Inflammatory macrophage (primary cell): ENCODE measurements at places on chromosomes 7 and 10.

DNA sequence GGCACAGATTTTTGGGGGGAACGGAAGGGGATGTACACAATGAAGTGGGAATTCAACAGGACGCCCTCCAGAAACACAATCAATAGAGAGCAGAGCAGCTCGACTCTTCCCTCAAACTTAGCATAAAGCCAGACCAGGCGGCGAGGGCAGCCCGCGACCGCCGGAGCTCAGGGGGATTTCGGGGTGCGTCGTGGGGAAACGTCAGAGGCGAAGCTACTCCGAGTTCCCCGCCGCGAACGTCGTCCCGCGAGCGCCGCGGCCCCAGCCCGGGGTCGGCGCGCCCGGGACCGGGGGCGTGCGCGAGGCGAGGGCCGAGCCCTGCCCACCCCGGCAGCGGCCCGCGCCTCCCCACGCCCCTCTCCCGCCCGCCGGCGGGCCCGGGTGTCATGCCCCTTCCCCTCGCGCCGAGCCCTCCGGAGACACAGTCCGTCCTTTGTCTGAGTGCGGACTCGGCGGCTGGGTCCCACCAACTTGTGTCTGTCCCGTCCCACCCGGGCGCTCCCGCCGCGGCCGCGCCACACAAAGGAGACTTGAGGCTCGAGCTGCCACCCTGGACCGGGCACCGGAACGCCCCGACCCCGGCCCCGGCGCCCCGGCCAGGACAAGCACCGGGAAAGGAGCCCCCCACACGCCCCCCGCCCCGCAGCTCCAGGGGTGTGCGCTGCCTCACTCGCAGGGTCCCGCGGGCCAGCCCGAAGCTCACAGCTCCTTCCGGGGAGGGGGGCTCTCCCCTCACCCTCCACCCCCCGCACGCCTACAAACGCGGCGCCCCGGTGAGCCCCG, 634 bp downstream of the EZH2 start:
- DNase-seq = no peak

GRCh38 chr10:113267619-113268562, 285.0 kb upstream of the HABP2 start:
- DNase-seq = peak; percentile 58

- no peak for DNase-seq
These were observed 669.8 kb upstream of the POT1 start for GRCh38 chr7:125599387-125599786.

DNA sequence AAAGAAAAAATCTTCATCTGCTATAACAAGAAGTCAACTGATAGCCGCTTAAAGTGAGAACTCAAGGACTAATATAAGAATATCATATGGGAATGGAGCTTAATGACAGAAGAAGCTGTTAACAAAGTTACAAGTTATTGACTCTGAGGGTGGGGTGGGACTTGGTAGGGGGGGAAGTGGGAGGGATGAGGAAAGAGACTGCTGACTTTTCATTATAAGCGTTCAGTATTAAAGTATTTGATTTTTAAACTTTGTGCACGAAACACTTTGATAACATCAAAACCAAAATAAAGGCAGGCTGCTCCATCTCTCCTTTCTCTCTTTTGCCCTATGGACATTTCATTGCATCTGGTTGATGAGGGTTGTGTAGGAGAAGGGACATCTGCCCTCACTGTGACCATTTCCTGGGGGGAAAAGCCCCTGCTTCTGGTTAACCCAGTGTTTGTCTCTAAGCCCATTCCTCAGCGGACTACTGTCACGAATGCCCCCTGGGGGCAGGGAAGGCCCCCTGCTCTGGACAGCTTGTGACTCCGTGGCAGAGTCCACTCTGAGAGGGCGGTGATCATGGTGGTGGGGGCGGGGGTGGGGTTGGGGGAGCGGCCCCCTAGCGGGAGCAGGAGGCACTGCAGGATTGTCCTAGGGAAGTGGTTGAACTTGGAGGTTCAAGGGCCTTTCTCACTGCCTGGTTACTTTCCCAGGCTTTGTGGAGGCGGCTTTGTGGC, 17.4 kb downstream of the SLC13A4 start:
- DNase-seq = peak; percentile 23

DNA sequence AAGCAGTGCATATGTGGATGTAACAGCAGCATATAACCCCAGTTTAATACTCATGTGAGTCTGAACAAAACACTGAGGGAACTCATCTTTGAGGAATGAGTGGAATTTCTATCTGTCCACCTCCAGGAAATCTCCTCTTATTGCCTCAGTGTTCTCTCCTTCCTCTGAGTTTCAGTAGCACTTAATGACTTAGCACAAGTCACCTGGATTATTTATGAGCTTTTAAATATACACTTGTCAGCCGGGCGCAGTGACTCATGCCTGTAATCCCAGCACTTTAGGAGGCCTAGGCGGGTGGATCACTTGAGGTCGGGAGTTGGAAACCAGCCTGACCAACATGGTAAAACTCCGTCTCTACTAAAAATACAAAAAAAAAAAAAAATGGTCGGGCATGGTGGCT, 4.3 kb downstream of the LRRC20 start:
- no peak for DNase-seq

DNA sequence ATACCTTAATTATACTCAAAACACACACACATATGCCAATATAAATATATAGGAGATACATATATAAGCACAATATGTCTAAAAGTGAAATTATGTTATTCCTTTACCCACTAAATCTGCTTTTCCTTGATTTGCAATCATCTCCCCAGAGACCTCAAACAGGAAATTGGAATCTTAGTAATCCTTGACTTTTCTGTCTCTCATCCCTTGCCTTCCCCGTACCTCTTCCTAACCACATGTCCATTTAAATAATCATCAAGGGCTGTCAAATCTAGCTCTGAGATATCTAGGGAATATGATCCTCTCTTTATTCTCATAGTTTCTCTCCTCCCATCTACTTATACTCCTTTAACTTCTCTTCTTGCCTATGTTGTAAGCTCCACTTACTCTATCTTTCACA, 336.6 kb downstream of the HGF start:
- DNase-seq = no peak

- no peak for DNase-seq
These were observed 19.3 kb downstream of the VWA2 start for GRCh38 chr10:114258274-114258840.

DNA sequence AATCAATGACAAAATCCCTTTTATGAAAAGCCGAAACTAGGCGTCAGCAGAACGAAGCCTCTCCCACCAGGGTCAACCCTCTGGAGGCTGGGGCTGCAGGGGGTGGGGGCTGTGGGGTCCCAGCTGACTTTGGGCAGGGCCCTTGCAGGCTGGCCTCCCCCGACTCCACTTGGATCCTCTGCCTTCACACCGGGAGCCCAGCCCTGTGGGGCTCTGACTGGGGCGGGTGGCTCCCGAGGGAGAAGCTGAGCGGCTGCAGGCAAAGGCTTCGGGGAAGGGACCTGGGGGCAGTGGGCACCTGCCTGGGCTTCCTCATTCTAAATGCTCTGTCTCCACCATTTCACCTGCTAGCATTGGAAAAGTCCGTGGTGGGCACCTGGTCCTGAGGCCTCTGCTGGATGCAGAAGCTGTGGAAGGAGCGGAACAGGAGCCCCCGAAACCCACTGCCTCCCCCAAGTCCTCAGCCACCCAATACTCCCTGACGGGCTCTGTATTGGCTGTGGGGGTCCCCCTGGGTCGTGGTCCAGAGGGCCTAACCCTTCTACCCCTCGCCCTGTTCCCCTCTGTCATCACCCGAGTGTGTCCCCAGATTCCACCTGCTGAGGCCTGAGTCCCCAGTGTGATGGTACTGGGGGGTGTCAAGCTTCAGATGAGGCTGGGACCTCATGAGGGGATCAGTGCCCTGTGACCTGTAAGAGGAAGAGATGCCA, 108.6 kb downstream of the DNAJB6 start:
- no peak for DNase-seq

GRCh38 chr7:84841809-84842208, 345.0 kb downstream of the SEMA3D start:
- no peak for DNase-seq

DNA sequence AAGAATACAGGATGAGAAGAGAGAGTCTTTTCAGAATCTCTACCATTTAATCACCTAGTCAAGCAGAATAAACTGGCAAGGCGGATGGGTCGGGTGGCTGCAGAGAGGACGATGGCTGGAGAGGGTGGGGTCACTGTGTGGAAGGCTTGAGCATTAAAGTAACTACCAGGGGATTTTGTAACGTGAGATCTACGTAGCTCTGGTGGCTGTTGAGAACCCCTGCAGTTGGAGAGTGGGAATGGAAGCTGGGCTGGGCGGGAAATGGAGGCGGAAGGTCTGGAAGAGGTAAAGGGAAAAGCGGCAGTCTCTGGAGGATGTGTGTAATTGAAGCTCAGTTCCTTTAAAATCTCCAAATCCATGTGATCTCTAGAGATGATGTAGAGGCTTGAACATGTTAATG, 135.0 kb downstream of the GATA3 start:
- DNase-seq = no peak

DNA sequence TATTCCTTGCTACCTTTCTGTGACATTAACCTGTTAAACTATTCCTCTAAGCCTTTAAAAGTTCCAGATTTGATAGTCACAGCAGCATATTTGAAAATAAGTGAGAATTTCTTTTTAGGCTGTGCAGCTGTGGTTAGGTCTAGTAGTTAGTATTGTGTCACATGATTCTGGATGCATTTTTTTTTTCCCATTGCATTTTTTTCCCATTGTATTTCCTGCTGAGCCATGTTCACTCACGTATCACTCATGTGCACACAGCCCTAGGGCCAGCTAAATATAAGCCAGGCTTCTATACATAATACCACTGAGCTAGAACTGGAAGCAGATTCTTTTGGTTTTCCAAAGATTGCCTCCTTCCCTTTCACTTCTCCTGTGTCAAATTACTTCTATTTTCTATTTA, 37.4 kb downstream of the DNAJC9 start:
- no peak for DNase-seq

DNA sequence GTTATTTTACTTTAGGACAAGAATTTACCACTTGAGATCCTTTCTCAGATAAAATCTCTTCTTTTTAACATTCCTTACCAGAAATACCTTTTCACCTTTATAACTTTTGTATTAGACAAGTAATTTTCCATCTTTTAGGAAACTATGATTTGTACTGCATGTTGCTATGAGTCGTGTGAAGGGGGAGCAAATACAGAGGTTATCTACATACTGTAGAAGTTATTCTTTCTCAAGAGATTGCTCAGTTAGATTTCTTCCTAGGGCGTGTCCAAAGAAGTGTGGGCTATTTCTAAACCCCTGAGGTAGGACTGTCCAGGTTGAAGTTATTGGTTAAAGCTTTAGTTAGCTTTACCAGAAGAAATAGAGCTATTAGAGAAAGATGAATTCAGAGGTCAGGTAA, 30.2 kb upstream of the ARHGAP12 start:
- no peak for DNase-seq

GRCh38 chr10:90960355-90960814, 39.5 kb upstream of the ANKRD1 start:
- no peak for DNase-seq

DNA sequence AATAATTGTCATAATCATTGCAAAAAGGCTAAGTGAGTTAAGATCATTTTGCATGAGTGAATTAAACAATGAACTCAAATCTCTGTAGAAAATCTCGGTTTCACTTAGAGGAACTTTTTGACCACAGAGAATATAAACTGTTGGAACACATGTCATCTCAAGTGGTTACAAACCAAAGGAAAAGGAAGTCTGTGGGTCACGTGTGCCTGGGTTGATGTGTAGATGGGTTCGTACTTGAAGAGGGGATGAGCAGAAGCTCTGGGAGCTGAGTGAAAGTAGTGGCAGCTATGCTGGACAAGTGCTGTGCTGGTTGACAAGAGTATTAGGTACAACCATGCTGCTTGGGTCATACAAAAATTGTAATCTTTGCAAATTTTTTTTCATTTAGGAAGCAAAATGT, 35.0 kb downstream of the GLRX3 start:
- DNase-seq = peak; percentile 20

DNA sequence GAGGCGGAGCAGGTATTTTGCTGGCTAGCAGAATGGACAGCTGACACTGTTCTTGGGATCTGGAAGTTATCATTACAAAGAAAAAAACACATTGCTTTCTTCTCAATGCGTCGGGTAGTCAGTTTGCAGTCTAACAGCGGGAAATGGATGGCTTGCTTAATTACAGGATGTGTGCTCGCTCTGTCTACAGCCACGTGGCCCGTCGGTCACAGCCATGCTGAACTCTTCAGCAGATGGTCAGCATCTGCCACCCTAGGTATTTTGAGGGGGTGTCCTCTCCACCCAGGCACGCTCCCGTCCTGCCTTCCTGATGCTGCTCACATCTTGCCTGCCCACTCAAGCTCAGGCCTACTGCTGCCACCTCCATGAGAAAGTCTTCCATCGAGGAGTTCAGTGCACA, 20.4 kb upstream of the INMT start:
- no peak for DNase-seq

DNA sequence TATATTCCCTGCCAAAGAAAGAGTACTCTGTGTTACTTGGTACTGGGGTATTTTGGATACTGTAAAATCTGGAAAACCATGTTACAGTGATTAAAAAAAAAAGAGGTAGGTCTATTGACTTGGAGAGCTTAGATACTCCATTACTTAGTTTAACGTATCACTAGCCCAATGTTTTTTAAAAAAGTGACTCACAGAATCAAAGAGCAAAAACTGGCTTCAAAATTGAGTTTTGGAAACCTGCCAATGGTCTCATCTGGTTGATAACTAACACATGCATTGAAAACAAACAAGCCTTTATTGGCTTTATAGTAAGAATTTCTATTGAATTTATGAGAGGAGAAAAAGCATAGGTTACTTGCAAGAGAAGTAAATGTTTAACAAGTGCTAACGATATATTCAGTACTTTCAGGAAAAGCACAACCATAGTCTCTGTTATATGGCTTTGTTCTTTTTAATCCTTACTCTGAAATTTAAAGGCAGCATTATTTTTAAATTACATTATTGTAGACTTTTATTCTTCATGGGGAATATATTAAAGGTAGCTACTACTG, 563.3 kb upstream of the SORCS1 start:
- no peak for DNase-seq

DNA sequence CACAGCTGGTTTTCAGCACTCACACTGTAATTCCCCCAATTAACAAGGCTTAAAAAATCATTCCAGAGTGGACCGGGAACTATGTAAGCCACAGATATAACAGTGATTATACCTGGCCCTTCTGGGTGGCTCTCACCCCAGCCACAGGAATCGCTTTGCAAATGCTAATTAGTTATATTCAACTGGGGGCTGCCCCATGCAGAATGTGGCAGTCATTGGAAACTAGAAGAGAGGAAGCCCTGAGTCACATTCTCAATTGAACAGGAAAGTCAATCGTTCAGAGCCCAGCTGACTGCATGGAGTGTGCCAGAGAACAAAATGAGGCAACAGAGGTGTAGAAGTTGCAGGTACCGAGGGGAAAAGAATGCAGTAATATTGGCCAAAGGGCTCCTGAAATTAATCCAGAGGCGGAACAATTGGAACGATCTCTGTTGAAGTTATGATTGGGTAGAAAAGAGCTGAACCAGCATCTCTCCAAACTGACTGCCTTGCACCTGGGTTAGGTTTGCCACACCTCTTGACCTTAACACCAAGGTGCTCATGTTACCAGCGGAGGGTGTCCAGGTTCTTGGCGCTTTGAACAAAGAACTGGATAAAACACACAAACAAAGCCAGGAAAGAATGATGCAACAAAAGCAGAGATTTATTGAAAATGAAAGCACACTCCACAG, 909.7 kb upstream of the AUTS2 start:
- no peak for DNase-seq
